ENCODE measurements at places on chromosomes 1 and 21. TPM values are rescaled to one million over a fixed set of nuclear protein-coding genes. Genes with fewer than 3 reads are reported as not detected.
A peak's percentile ranks its signal among the peaks of the same experiment; 100 is the strongest.

FAM177B gene
- total RNA-seq, result not detected

AIM2 gene
- 1.1 TPM for total RNA-seq

BRINP2 gene
- total RNA-seq, result not detected

ELAPOR1 gene
- 1.1 TPM for total RNA-seq

PGLYRP4 gene
- not detected for total RNA-seq

TGFBR3 gene
- total RNA-seq, result 2.4 TPM

GUCA2B gene
- not detected for total RNA-seq

FCN3 gene
- 0.22 TPM for total RNA-seq

C1orf94 gene
- total RNA-seq, result 1.9 TPM

TLR5 gene
- not detected for total RNA-seq

DNA sequence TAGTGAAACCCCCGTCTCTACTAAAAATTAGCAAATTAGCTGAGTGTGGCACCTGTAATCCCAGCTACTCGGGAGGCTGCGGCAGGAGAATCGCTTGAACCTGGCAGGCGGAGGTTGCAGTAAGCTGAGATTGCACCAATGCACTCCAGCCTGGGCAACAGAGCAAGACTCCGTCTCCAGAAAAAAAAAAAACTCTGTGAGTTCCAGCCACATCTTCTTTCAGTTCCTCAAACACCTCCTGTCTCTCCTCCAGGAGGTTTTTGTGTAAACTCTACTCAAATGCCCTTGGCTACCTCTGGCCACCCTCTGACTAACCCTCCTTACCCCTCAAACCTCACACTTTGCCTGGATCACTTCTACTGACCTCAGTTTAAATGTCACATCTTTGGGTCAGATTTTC, 38.1 kb downstream of the RCSD1 start:
- no peak for DNase-seq

GRCh38 chr1:41802532-41803501, 115.9 kb downstream of the HIVEP3 start:
- DNase-seq, result no peak

- DNase-seq, result no peak
These were observed 45.3 kb upstream of the SAMSN1 start for GRCh38 chr21:14591377-14591776.

DNA sequence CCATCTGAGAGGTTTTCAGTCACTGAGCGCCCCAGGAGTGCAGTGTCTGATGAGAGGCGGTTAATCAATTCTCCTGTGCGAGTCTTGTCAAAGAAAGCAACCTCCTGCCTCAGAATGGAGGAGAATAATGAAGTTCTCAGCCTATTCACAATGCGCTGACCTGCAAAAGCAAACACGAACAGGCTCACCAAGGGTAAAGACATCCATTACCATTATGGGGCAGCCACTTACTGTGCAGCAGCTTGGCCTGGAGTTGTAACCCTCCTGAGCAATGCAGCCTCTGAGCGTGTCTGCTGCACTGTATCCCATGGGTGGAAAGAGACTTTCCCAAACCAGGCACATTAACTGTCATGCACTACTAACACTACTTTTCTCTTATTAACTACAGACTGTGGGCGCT, 11.0 kb downstream of the ABCB10 start:
- DNase-seq, result no peak

DNA sequence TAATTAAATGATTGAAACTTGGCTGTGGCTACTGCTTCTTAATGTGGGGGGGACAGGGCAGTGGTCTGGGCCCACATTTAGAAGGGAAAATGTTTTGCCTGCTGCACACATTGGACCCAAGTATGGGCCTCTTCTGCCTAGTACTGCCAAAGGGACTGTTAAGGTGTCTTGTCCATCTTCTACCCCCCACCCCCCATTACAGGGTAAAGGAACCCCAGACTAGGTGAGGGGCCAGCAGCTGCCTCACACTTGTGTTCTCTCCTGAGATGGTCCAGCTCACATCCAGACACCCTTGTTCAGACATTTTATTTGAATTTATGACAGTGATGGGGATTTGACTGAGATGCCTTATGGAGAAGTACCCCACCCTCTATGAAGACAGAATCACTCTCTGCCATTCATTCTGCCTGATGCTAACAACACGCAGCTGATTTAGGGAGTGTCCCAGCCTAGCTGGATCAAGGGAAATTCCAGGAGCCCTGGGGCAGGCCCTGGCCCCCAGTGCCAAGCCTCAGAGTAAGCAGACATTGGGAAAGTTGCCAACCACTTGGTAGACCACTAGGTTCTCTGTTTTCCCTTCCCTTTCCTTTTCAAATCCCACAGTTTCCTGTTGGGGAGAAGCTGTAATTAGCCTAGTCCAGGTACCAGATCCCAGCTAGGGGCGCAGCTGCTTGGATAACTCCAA, 42.1 kb downstream of the YARS1 start:
- no peak for DNase-seq

DNA sequence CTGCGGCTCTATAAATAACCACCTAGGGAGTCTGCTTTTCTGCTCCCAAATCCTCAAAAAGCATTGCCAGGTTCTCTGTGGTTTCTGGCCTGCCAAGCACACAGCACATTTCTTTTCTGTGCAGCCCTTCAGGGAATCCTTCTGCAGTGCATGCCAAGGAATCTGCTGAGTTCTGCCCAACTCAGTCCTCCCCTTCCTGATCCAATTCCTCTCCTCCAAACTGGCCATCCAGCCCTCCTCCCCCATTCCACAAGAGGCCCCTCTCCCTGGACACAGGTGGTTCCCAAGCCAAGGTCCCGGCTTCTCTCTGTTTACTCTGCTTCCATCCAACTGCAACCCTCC, 61.8 kb downstream of the HIVEP3 start:
- DNase-seq, result no peak

DNA sequence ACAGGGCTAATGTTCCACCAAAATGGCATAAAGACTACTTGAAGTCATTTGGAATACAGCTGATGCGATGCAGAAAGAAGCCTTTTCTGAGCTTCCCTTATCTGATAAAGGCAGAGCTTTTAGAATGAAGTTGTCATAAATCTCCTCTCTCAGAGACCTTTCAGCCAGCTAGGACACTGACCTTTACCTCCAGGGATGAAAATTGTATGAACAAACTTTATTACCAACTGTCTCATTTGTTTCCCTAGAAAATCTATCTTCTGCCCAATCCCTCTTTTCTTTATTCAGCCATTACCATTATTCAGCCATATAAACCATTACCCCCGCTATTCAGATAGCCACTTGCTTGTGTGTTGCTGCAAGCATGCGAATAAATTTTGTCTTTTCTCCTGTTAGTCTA, 29.7 kb upstream of the RNF2 start:
- no peak for DNase-seq

DNA sequence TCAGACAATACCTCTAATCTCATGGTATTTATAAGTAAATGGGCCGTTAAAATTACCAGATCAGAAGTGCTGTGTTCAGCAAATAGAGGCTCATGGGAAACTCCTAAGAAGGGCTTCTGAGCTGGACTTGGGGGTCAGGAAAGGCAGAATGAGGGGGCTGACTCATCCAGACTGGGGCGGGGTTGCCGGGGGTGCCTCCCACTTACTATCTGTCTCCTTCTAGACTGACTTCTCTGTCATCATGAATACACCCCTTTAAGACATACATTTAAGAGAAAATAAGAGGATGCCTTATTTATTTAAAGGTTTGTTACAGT, 96.0 kb upstream of the ERRFI1 start:
- no peak for DNase-seq

- no peak for DNase-seq
These were observed 103.8 kb upstream of the CASZ1 start for GRCh38 chr1:10900251-10900651.

DNA sequence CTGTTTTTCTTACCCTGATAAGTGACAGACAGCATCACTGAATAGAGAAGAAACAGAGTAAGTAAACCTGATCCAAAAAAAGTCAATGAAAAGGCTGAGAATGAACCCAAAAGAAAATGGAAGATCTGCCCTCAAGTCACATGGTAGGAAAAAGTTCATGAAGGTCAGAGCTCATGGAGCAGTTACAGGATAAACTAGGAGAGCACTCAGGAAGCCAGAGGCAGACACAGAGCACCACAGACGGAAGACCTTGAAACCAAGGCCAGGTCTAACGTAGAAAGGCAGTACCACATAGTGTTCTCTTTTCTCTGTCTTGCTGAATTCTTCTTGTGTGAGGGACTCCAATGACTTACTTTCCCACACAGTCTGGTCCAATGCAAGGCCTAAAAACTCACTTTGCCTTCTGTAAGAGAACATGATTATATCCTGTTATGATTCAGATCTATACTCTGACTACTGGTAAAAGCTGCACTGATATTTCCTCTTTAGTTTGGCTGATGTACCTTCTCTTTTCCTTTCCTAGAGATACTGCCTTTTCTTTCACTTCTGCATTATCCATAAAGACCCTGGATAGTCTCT, 40.8 kb downstream of the RTCA start:
- DNase-seq, result no peak

- DNase-seq, result peak; percentile 79
These were observed 95.4 kb downstream of the RNF220 start for GRCh38 chr1:44500181-44501046.

GRCh38 chr21:41580758-41581554, 73.0 kb upstream of the TMPRSS2 start:
- no peak for DNase-seq

DNA sequence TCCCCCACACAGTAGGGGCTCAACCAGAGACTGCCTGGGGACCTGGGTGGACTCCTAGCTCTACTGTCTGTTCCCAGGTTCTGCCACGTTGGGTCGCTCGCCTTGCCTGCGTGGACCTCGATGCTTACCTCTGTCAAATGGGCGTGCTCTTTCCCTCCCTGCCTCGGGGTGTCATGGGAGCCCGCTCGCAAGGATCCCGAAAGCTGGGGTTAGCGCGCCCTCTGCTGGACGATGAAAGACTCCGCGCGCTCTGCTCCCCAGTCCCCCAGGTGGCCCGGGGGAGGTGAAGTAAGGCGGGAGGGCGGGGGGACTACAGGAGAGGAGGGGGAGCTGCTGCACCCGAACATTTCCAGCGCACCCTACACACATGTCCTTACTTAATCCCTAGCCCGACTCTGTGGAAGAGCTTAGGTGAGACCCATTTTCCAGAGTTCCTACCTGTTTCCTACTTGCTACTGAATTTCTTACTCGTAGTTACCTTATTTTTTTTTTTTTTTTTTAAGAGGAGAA, 2.3 kb upstream of the BSND start:
- peak; percentile 87 for DNase-seq

DNA sequence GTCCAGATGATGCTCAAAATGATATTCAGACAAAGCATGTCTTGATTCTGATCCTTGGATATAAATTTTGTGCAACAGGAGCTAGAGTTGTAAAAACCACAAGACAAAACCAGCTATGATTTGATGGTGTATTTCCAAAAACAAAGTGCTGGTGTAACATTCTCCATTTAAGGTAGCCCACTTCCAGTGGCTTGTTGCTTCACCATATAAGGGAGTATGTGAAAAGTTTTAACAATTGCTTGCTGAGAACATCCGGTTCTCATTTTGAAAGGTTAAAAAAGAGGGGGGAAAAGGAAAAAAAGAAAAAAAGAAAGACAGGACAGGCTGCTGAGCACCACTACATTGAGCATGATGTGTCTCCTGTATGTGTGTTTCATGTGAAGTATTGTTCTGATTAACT, 123.6 kb downstream of the MACF1 start:
- DNase-seq, result no peak

DNA sequence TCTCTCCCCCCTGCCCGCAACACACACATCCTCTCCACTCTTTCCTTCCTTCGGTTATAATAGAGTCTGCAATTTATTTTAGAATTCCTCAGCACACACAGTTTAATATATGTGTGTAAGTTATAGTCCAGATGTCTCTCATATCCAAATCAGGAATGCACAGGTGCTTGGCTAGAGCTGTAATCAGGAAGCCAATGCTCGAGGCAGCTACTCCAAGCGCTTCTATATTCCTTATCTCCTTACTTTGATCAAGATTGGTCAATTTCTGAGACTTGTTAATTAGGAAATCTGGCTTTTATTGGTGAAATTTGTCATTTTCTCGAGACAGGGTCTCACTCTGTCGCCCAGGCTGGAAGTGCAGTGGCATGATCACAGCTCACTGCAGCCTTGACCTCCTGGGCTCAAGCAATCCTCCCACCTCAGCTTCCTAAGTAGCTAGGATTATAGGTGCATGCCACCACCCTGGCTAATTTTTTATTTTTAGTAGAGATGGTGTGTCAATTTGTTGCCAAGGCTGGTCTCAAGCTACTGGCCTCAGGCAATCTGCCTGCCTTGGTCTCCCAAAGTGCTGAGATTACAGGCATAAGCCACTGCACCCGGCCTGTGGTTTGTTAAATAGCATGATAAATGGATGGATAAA, 27.7 kb downstream of the RPL5 start:
- DNase-seq, result no peak

GRCh38 chr1:229716704-229717103, 90.7 kb downstream of the URB2 start:
- no peak for DNase-seq

DNA sequence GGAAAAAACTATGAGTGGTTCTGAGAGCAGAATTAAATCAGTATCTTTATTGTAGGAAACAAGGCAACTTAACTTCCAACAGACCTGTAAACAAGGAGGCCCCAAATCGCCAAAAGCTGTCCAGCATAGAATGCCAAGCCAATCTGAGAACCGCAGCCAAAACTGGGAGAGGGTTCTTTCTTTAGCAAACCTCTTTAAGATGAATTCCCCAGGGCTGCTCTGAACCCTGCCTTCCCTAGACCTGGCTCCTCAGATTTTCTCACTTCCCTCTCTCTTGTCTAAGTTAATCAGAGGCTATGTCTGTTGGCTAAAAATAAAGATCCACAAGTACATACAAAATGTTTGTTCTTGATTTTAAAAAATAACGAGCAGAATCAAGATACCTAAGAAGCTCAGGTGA, 141.4 kb downstream of the SMYD3 start:
- DNase-seq, result no peak

- DNase-seq, result peak; percentile 56
These were observed 115.3 kb upstream of the FMN2 start for GRCh38 chr1:239976130-239976968.

GRCh38 chr1:10208537-10208936, 1.8 kb upstream of the KIF1B start:
- DNase-seq, result no peak

GRCh38 chr1:185157599-185158412, 839 bp downstream of the SWT1 start:
- DNase-seq, result no peak

GRCh38 chr21:45420061-45421041, 15.4 kb downstream of the COL18A1 start:
- no peak for DNase-seq

- DNase-seq, result no peak
These were observed 34.4 kb downstream of the MRPL39 start for GRCh38 chr21:25572861-25573310.

- DNase-seq, result no peak
These were observed 24.6 kb upstream of the SLC35F3 start for GRCh38 chr1:233879841-233880240.
